NCI-H524 treated with DMSO at 0.1 percent for 48 hours (cell line): ENCODE measurements at places on chromosomes 2 and 18.
A peak's percentile ranks its signal among the peaks of the same experiment; 100 is the strongest.

DNA sequence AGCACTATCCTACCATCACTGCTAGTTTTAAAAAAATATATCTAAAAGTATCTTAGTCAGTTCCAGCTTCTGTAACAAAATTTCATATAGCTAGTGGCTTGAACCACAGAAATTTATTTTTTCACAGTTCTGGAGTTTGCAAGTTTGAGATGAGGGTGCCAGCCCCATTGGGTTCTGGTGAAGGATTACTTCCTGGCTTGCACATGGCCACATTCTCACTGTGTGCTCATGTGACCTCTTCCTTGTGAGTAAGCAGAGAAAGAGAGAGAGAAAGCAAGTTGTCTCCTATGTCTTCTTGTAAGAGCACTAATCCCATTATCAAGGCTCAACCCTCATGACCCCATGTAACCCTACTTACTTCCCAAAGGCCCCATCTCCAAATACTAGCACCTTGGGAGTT is 158.9 kb downstream of the DOK6 start:
- no peak for DNase-seq

GRCh38 chr2:27509326-27509725 is 12.7 kb downstream of the GCKR start:
- DNase-seq, result no peak

DNA sequence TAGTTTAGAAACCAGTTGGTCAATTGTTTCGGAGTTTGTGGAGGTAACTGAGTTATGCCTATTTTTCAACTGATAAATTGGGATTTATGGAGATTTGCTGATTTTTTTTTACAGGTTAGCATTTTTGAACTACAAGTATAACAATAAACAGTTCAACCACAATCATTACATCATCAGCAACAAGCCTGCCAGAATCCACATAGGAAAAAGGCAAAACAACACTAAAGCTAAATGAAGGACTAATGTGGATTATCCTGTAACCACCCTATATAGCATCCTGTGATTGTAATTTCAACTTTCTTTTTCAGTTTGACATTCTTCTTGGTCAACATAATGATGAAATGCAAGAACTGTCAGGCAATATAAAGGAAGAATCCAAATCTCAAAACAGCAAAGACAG is 76.5 kb downstream of the CCDC102B start:
- no peak for DNase-seq

DNA sequence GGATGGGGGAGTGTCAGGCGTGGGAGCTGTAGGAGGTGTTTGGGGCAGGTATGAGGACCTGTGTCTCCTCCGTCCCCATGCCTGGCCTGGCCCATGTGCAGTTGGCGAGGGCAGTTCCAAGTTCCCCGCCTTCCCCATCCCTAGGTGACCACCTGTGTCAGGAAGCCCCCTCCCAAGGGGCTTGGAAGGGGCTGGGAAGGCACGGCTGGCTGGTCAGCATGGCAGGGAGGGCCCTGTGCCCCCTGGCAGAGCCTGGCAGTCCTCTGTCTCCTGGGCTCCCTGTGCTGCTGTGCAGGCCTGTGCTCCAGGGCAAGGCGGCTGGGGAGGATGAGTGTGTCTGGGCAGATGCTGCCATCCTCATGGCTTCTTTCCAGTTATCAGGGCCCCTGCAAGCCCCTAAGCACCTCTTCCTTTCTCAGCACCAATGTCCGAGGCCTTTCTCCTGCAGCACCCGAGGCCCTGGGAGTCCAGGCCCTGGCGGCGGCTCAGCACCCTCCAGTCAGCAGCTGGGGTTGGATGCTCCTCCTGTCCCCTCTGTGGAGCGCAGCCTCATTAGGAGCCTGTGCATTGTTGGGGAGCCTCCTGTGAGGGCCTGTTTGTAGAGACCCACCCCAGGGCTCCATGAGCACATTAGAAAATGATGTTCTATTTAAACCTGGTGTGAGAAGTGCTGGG is 101.7 kb downstream of the FAM210A start:
- no peak for DNase-seq

GRCh38 chr2:217260441-217261115 is 400.7 kb upstream of the TNP1 start:
- no peak for DNase-seq

- DNase-seq, result no peak
These were observed 22.7 kb upstream of the NFU1 start for GRCh38 chr2:69459936-69460335.

- no peak for DNase-seq
These were observed 39.5 kb downstream of the STON1 start for GRCh38 chr2:48569433-48569832.

DNA sequence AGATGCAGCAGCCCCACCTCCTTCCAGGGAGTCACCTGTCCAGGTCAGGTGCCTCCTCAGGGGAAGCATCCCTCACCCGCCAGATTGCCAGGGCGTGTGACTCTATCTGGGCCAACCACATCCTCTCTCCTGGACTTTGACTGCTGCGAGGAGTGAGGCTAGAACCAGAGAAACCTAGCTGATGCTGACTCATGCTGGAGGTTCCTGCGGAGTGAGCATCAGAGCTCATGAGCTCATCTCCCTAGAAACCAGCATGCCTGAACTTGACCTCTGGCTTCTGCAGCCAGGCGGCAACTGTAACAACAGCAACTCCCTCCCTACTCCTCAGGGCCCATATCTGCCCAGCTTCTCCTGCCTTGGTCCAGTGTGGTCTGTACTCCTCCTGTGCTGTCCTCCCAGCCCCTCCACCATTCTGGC is 28.3 kb upstream of the NT5DC4 start:
- no peak for DNase-seq

- DNase-seq, result peak; percentile 46
These were observed 31.4 kb downstream of the SH3BP4 start for GRCh38 chr2:234983011-234983726.

DNA sequence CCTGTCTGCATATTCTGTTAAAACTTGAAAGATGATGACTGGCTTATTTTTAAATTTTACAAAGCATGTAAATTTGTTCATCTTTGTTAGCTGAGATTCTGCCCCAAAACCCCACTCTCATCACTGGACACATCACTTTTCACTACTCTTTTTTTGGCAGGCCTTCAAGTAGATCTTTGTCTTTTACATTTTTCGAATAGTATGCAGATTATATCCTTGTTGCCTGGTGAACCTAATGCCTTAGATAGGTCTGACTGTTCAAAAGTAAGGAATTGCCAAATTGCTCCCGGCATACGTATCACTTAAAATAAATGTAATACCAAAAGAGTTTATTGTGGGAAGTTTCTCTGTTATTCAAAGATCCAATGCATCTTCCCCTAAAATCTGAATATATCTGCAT is 303.3 kb downstream of the XIRP2 start:
- no peak for DNase-seq

GRCh38 chr2:31415421-31415820 is 879 bp upstream of the XDH start:
- no peak for DNase-seq

GRCh38 chr18:45896991-45897390 is 70.1 kb downstream of the EPG5 start:
- no peak for DNase-seq

DNA sequence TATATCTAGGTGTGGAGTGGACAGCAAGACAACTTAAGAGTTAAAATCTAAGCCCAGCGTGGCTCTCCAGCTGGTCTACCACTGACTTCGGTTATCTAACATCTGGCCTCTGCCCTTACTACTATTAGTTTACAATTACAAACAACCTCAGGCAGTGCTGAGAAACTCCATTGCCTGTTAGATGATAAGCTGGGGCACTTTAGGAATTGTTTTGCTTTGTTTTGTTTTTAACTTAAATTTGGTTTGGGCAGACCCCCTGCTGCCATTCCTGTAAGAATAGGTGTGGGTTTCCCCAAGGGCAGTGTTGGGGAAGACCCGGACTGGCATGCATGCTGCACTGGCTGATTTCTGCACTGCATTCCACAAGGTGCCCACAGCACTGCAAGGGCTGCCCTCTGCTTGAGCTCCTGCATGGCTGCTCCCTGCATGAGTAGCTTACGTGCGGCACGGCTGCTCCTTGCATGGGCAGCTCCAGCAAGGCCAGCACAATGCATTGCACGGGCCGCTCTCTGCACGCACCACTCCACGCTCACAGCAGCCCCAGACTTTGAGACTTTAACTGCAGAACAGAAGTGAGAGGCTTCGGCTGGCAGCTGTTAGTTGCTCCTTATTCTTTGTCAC is 74.2 kb upstream of the SERTAD2 start:
- DNase-seq, result no peak
